Iris pigment epithelial cell (primary cell): ENCODE measurements at places on chromosomes 13 and 19.

DNA sequence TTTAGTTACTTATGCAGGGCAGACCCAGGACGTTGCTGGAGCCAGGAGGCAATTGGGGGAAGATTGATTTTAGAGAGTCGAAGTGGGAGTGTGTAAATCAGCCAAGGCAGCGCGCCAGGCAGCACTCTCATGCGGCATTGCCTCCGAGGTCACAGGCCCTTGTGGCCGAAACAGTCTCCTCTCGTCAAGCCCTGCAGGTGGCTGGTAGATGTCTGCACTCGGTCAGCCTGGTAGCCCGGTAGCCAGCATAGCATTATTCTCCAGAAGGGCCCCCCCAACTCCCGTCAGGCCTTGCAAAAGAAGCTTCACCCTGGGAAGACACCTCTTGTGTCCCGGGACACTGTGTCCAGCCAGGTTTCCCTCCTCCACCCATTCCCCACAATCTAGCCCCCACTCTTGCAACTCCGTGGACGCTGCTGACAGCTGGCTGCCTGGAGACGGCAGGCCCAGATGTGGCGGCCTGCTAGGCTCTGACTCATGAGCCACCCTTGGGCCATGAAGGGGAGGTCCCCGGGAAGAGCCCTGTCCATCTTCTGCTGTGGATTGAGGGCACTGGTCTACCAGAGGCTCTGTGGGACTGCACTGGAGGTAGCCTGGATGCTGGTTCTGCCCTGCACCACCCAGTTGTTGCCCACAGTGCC lies 2.6 kb upstream of the PEPD start:
- DNase-seq: no peak

- DNase-seq: no peak
Observed at GRCh38 chr19:17109962-17110598, 34.5 kb downstream of the MYO9B start.

DNA sequence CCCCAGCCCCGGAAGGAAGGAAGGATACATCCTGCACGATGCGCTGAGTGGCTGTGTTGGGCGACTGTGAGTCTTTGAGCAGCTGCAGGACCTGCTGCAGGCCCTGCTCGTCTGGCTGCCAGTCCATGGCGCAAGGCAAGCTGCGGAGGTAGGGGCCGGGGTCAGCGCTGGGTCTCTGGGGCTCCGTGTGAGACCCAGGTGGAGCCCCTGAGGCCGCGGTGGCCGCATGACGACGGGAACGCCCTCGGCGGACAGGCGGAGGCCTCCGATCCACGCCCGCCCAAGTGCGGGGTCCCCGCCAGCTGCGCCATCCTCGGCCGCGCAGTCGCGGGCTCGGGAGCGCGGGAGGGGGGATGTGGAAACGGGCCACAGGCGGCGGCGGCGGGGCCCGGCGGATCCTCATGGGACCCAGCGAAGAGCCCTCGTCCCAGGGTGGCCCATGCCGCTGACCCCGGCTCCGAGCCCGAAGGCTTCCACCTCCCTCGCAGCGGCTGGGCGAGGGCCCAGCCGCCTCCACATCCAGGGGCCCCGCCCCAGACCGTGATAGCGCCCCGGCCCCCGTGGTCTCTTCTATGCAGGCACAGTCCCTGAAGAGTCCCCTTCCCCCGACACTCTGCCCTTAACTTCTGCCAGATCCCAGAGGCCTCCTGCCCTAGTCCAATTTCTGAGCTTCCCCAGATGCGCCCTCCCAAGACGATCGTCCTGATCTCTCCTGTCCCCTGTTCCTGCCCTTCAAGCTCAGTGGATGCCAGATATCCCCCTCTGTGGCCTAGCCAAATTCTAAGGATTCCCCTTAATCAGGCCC lies 2.7 kb downstream of the TNPO2 start:
- DNase-seq: peak; percentile 42

DNA sequence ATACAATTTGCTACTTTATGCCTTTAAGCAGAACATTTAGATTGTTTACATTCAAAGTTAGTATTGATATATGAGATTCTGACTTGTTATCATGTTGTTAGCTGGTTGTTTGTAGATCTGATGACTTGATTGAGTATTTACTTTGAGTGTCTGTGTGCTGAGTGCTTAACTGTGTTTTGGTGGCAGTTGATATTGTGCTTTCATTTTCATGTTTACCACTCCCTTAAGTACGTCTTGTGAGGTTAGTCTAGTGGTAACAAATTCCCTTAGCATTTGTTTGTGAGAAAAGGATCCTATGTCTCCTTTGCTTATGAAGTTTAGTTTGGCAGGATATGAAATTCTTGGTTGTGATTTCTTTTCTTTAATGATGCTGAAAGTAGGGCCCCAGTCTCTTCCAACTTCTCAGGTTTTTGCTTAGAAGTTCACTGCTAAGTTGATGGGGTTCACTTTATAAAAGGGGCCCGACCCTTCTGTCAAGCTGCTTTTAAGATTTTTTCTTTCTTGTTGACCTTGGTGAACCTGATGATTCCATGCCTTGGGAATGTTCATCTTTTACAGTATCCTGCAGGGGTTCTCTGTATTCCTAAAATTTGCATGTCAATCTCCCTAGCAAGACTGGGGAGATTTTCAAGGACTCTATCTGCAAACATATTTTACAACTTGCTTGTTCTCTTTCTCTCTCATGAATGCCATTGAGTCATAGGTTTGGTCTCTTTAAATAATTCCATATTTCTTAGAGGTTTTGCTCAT lies 1095.4 kb upstream of the PCDH20 start:
- DNase-seq: no peak

- DNase-seq: peak; percentile 32
Observed at GRCh38 chr13:93318534-93319254, 92.1 kb downstream of the GPC6 start.

DNA sequence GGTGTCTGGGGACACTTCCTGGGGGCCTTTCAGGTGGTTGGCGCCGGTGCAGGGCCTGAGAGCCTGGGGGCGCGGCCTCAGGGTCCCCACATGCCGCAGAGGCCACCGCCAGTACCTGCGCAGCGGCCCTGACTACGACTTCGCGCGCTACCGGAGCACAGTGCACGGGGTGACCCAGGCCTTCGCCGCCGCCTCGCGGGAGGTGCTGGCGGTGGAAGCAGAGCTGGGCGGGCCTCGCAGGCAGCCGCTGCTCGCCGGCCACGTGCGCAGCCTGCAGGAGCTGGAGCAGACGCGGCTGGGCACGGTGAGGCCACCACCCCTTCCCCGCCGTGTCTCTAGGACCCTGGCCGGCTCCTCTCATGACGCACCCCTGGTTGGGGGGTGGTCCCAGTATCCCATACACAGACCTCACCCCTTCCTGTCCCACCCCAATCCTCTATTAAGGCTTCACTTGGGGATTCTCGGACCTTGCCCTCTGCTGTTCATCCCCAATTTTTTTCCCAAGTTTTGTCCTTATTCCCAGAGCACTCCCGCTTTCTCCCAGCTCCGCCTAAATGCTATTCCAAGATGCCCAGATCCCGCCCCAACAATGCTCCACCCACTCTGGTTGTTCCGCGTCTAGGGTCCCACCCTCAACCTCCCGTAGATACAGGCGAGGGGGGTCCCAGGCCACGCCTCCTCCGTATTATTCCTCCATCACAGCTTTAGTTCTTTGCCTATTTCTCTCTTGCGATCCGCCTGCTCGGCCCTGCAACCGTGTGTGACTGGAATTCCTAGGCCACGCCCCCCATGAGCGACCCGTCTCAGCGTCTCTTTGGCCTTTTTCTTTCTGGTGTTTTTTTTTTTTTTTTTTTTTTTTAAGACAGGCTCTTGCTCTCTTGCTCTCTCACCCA lies 1.0 kb downstream of the REX1BD start:
- peak; percentile 83 for DNase-seq

GRCh38 chr19:14135985-14136508 lies 342 bp downstream of the ASF1B start:
- DNase-seq: no peak

GRCh38 chr19:54660306-54660705 lies 2.5 kb upstream of the LILRB4 start:
- DNase-seq: no peak

- no peak for DNase-seq
Observed at GRCh38 chr19:24046550-24046949, 40.4 kb upstream of the ZNF254 start.

DNA sequence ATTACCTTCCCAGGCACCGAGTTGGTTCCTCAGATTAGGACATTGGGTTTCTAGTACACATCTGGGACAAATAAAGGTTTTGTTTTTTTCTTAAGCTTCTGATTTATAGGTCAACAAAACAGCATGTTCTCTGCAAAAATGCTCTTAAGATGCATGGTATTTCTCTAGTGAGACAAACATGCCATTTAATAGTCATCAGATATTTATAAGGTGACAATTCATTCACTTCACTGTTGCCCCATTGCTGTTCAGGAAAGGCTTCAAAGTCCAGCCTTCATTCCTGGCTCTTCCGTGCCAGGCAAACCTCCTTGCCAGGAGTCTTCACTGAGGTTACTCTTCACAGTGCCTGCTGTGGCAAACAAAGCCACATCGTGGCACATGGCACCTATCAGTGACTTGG lies 156.3 kb upstream of the FNDC3A start:
- DNase-seq: no peak

DNA sequence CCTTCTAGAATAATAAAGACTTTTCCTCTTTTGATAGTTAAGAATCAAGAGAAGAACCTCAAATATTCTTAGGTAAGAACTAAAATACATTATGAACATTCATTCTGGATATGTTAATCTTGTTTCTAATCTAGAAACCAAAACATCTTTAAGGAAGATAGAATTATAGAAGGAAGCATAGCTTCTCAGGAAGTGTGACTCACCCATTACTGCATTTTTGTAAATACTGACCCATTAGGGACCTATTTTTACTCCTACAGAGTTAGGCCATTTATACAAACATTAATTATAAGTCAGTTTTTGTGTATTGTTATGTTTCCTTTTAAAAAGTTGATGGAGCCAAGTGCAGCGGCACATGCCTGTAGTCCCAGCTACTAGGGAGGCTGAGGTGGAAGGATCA lies 147.1 kb downstream of the NUFIP1 start:
- peak; percentile 75 for DNase-seq

DNA sequence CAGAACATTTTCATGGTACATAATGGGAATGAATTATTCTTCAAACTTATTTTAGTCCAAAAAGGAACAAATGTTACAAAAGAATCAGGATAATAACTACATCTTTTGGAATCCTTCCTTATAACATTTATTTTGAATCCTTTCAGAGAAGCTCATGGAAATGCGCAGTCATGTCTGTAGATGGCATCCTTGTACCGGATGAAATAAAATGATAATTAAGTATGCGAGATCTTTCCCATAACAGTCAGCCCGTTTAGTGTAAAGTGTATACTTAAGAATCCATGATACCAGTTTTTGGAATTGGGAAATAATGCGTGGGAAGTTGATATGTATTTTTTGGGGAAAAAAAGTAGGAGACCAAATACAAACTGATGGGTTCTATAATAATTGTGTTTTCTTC lies 418.8 kb downstream of the GPC5 start:
- DNase-seq: no peak

- DNase-seq: no peak
Observed at GRCh38 chr13:22049384-22049783, 378.5 kb downstream of the FGF9 start.

- DNase-seq: no peak
Observed at GRCh38 chr13:113405481-113406300, 41.8 kb upstream of the GRTP1 start.

GRCh38 chr19:35915443-35915842 lies 7.3 kb upstream of the TYROBP start:
- no peak for DNase-seq

DNA sequence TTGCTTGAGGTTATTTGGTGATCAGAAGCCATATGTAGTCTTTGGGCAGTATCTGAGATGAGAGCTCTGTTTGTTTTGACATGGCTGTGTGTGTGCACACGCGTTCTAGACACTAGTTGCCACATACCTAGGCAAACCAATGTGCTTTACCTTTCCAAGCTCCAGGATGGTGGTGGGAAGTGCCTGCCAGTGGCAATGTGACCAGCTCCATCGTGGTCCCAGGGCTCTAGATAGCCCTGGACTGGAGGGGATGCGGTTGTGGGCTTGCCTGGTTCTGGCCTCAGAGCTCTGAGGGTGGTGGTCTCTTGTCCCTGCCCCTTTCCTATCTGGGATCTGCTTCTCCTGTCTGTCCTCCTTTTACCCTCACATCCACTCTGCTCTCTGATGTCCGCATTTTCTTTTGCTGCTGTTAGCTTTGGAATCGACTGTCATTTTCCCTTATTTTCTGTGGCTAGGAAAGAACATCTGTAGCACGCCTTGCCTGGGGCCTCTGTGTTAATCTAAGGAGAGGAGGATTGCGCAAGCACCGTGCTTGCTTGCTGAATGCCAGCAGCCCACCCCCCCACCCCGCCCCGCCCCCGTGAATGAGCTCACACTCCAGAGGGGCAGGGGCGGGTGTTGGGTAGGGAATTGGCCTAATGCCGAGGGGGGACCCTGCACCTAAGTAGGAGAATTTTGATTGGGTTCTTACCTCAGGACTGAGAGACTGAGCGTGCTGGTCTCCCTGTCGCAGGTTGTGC lies 89.5 kb downstream of the ARHGEF7 start:
- peak; percentile 86 for DNase-seq

DNA sequence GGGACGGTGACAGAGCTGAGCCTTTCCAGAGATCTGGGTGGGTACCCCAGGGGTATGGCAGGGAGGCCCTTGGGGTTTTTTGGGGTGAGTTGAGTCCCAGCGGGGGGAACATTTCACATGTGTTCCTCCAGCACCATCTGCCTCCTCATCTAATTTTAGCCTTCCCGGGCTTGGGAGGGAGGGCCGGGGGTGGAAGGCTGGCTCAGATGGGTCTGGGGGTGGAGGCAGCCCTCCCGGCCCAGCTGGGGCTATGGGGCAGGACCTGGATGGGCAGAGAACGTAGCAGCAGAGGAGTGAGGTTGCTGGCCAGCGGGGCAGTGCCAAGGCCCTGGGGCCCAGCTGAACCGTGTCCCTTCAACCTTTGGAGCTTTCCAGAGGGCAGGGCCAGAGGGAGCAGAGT lies 23.5 kb downstream of the ADGRL1 start:
- no peak for DNase-seq

DNA sequence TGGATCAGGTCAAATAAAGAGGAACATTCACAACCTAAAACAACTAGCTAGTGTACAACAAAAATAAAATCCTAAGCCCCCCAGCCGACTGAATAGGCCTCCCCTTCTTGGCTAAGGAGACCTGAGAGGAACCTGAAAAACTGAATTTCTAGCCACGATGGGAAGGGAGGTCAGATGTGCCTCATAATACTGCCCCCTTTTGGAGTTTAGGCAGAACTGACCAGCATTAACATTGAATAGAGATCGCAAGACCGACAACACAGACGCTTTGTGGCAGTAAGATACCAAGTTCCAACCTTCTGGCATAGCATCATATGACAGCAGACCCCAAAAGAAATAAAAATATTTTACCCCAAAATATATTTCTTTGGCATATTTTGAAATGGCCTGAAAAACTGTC lies 15.9 kb downstream of the CBY2 start:
- peak; percentile 21 for DNase-seq

GRCh38 chr13:36445278-36445677 lies 13.0 kb downstream of the CCNA1 start:
- no peak for DNase-seq

DNA sequence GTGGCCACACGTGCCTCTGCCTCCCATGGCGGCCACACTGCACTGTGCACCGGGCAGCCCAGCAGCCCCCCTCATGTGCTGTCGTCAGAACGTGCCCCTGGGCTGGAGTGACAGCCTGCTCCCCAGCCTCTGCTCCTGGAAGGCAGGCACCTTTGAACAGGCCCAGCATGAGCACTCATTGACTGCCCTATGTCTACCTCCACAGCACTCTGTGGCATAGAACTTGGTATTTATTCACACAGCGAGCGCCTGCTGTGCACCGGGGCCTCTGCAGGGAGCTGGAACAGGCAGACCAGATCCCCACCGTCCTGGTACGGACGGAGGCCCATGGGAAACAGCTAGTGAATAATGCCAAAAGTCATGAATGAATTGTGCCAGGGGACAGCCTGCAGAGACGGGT lies 53.7 kb downstream of the DPF1 start:
- DNase-seq: no peak
